SK-MEL-5 (cell line): ENCODE measurements at places on chromosomes 7 and 10.

DNA sequence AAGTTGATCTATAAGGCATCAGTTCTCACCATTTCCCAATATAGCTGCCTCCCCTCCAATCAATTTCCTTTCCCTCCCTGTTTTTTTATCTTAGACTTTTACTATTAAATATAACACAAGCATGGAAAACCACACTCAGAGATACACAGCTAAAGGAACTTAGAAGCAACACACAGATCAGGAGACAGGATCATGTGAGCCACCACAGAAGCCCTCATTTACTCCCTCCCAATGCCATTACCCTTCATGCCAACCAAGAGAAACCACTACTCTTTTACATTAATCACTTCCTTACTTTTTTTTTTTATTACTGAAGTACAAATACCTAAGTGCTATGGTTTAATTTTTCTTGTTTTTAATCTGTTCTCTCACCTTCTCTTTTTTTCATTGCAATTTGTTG, 33.0 kb downstream of the COG5 start:
- peak; percentile 89 for DNase-seq

DNA sequence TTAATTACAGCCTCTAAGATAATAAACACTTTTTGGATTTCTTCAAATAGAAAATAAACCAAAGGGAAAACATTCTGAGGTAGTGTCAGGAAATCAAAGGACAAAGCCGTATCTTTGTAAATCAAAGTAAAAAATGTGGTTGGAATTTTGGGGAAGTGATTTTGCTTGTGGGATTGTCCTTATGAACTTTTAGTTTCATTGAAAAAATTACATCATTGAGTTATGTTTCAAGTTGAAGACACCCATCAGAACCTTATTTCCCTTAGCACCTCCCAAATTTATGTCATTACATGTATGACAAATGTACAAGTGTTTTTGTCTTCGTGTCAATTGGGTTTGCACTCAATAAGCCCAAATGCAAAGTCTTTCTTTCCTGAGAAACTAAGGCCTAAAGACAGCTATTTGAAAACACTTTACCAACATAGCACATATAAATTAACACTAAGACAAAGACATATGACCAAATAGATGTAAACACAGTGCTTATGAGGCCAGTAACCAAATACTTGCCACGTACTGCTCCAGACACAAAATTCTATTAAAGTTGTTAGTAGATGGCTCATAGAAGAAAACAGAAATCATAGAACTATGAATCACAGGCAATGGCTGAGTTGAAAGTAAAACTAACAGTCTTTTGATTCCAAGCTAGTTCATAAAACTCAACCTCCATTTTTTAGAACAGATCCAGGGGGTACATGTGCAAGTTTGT, 26.9 kb upstream of the LAMB4 start:
- DNase-seq, result no peak

DNA sequence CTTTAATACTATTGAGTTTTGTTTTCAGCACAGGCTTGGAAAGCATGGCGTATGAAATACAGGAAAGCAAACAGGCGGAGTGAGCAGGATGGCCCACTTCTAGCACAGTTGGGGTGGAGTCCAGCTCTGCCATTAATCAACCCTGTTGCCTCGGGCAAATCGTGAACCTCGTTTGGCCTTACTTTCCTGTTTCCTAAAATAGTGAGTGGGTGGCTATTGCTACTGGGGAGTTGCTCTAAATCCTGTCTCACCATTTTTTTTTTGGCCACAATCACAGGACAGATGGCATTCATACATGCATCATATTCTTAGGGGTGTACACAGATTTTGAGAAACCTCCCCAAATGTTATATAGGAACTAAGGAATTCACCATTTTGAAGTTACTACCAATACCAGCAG, 157.8 kb downstream of the ANLN start:
- no peak for DNase-seq

DNA sequence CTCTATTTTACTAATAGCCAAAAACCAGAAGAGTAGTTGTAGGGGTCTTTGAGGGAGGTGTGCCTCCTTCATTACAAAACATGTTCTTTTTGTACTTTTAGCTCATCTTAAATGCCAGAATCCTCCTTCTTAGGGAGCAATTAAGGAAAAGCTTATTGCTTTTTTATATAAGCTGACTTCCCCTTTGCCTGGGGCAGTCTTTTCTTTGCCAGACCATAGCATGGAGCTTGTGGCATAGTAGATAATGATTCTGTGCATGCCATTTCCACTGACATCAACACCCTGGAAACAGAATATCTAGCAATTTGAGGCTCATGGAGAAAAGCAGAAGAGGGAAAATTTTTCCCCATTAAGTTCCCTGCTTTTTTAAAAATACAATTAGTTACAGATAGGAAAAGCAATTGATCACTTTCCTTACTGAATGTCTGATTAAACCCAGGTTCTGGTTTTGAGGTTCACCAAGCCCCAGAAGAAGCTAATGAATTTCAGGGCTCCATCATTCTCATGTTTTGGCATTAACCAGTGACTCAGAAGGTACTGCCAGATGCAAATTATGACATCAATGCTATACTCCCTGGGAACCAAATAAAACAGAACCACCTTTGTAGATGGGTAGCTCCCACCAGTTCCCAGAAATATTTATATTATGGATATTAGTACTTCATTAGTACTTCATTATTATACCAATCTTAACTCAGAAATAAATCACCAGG, 410.6 kb downstream of the KCNMA1 start:
- no peak for DNase-seq

- DNase-seq, result no peak
Observed at GRCh38 chr7:108102671-108103312, 27.4 kb downstream of the LAMB4 start.

DNA sequence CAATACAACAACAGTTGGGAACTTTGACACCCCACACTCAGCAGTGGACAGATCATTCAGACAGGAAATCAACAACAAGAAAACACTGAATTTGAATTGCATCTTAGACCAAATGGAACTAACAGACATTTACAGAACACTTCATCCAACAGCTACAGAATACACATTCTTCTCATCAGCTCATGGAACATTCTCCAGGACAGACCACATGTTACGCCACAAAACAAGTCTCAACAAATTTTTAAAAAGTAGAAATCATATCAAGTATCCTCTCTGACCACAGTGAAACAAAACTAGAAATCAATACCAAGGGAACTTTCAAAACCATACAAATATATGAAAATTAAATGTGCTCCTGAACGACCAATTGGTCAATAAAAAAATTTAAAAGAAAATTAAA, 212.3 kb downstream of the DNAJC1 start:
- DNase-seq, result no peak

- no peak for DNase-seq
Observed at GRCh38 chr10:63878428-63878827, 357.2 kb downstream of the REEP3 start.

DNA sequence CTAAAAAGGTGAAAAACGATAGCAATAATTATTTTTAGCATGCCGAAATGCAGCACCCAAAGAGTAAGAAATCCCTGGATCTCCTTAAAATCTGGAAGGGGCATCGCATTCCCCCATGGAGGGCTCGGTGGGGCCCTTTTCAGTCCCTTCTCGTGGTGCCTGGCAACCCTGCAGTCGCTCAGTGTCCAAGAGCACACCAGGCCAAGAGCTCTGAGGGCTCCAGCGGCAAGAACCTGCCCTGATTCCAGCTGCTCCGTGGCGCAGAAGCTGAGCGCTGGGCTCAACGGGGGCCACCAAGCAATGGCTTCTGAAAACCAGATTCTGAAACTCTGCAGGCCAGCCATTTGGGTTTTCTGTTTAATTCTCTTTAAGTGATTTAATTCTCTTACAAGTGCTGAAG, 131.2 kb downstream of the PRKAG2 start:
- DNase-seq, result no peak

DNA sequence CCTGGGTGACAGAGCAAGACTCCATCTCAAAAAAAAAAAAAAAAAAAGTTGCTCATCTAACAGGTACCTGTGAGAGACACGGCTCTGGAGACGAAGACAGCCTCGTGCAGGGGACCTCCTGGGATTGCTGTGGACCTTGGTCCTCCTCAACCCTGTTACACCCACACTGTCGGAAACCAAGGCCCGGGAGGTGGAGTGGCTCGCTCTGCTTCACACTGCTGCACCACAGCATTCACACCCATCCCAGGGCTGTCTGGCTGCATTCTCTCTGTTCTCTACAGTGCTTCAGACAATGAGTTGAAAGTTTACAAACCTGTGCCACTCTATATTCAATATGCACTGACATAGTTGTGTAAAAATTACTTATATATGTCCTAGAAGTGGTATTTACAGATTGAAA, 101.0 kb upstream of the TNS3 start:
- no peak for DNase-seq

DNA sequence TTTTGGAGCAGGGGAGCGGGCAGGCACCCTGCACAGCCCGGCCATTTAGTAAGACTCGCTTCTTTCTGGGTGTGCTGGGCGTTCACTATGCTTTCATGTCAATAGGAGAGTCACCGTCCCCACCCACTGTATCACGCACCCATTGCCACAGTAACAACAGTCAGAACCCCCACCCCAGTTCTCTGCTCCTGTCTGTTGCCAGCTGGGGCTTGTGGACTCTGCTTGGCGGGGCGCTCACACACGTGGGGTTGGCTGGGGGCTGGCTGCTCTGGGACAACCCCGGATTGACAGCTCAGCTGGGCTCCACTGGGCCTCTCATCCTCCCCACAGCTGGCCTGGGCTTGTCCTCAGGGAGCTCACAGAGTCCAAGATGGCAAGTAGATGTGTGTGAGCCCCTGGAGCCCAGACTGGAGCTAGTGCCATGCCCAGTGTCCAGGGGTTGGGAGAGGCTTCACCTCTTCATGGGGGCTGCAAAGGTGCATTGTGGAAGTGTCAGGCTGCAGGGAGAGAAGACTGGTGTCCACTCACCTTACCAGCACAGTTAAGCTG, 59.6 kb downstream of the GLRX3 start:
- DNase-seq, result no peak

DNA sequence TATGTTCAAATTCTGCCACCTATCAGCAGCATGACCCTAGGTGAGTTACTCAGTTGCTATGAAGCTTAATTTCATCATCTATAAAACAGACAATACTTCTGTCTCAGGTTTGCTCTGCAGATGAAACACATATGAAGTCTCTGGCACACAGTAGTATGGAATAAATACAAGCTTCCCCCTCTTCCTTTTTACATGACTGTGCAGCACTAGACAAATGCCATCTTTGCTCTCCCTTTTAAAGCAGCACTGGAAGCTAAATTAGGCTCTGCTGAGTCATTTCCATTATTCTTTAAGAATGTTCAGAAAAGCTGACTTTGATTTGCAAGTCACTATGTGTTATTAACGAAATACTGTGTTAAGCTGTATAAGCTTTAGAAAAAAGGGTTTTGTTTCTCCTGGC, 40.7 kb upstream of the ANAPC16 start:
- DNase-seq, result no peak

- DNase-seq, result no peak
Observed at GRCh38 chr10:43644252-43644651, 4.4 kb downstream of the ZNF32 start.

DNA sequence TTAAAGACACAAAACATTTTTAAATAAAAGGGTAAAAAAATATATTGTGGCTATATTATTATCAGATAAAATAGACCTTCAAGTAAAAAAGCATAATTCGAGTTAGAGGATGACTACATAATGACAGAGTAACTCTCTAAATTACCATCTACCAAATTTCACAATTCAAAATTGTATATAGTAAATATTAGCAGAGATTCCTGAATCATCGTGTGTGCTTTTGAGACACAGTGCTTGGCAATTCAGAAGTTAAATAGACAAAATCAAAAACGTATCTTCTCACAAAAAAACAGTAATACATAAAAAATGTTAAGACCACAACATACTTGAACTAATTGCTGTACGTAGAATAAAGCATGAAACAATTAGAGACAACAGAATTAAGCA, 110.4 kb downstream of the AHR start:
- DNase-seq, result no peak

- DNase-seq, result no peak
Observed at GRCh38 chr10:10110844-10111490, 906.7 kb upstream of the CELF2 start.

DNA sequence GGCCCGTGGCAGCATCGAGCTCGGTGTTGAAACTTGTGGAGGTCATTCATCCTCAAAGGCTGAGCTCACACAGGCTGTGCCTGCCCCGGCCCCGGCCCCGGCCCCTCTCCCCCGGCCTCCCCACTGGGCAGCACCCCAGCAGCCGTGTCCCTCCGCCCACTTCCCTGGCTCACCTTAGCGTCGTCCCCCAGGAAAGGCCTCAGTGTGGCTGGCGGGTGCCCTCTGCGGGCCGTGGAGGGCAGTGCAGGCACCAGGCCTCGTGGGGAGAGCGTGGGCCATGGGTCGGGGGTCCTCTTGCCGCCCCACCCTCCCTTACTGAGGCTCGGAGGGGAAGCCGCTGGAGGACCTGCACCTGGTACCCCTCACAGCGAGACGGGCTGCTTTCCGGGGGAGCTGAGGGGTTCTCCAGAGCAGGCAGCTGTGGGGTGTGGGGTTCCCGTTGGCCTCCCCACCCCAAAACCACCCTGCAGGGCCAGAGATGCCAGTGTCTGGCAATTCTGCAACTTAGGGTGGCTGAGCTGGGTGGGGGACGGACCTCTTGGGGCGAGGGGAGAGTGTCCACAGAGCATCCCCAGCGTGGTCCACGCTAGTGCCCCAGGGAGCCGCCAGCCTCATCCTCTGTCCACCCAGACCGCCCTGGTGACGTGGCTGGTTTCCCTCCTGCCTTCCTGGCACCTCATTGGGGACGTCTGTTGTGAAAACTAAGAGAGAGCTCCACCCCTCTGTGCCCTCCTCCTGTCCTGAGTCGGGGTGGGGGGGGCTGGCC, 44.2 kb upstream of the DPYSL4 start:
- DNase-seq, result peak; percentile 27

GRCh38 chr7:105298439-105298894, 90.3 kb downstream of the SRPK2 start:
- no peak for DNase-seq

- DNase-seq, result no peak
Observed at GRCh38 chr7:72430531-72430930, 18.4 kb upstream of the CALN1 start.

- DNase-seq, result no peak
Observed at GRCh38 chr10:77455561-77455960, 182.0 kb downstream of the KCNMA1 start.

DNA sequence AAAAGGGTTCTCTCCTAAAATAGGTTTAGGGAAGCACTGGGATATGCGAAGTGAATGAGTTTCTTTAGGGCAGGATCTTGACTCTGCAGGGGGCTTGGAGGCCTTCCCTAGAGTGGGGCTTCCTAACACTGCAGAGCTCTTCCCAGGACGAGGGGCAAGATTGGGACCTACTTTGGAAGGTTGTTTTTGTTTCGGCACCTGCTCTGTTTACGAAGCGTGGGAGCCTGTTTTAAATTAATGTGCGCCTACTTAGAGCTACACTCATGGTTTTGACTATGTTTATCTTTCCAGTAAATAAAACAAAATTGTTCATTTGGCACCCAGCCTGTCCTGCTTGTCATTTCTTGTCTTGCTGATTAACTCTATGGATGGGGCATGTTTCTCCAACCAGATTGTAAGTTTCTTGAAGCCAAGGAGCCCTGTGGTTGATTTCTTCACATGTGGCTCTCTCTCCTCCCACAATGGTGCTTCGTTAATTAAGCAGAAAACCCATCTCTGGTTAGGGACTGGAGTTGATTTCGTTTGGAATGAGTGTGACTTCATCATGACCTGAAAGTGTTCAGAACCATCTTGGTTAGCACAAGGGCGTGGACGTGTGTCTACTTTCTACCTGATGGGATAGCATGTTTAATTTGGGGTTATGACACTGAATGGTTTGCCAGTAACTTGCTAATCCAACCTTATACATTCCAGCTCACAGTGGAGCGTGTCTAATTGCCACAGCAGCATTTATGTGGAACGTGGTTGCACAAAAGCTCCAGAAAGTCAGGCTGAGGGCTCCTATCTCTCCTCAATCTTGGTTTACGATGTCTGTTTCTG, 98.1 kb downstream of the TCF7L2 start:
- no peak for DNase-seq
